ENCODE measurements at places on chromosomes 13 and 19.

- DNase-seq = no peak
These were observed 505.1 kb downstream of the SLITRK5 start for GRCh38 chr13:88176231-88176630.

GRCh38 chr13:65660731-65661130, 1569.4 kb downstream of the PCDH9 start:
- DNase-seq = no peak

- no peak for DNase-seq
These were observed 246.5 kb upstream of the TMTC4 start for GRCh38 chr13:100921139-100921538.

DNA sequence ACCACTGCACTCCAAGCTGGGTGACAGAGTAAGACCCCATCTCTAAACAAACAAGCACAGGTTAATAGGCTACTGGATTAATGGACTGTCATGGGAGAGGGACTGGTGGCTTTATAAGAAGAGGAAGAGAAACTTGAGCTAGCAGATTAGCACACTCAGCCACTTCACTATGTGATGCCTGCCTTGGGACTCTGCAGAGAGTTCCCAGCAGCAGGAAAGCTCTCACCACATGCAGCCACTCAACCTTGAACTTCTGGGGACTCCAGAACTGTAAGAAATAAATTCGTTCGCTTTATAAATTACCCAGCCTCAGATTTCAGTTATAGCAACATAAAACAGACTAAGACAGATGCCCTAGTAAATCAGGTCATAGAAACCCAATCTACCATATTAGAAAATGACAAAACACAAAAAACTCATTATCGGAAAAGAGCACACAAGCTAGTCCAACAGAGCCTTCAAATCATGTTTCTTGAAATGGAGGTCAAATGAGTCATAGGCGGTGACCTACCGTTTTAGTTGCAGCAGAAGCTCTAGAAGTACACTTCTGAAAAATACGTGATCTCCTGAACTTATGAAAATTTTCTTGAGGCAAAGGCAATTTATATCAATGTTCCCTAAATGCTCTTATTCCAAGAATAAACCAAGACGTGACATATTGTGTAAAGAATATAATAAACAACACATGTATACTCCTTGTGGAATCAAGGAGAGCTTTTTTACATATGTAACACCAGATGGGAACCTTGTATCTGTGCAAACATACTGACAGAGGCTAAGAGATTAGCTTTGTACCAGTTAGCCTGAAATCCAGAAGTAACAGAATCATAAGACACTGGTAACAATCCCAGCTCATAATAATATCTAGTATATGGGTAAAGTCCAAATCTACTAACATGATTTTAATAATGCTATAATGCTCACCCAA, 340.9 kb upstream of the SGCG start:
- DNase-seq = peak; percentile 72

- no peak for DNase-seq
These were observed 1280.8 kb upstream of the PCDH20 start for GRCh38 chr13:62696490-62696889.
